Spleen (tissue), 13 donors: ENCODE measurements at places on chromosomes 7 and 10. TPM values are rescaled to one million over a fixed set of nuclear protein-coding genes. Genes with fewer than 3 reads are reported as not detected.

The MAT1A gene
- not detected for total RNA-seq

DNA sequence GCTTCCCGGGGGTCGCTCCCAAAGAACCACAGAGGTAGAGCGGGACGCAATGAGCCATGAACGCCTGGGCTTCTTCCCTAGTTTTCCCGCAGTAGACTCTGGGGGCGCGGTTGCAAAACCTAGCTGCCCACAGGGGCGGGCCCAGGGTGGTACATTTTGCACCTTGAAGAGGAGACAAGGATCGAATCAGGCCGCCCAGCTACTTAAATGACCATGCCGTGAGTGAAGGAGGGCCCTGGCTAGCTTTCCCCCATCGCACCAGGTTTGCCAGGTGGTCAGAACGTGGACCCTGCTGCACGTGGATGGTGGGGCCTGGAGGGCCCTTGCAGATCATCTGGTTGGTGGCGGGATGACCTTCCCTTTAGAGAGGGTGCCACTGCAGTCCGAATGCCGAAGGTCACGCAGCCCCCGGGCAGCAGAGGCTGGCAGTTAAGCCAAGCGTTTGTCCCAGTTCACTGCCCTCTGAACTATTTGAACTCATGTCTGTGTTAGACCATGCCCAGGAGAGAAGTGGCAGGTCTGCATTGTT, 604 bp upstream of the SHTN1 start:
- no peak for DNase-seq
- no peaks in the 10 kb centered on the region for H3K36me3 ChIP-seq
- H3K27ac ChIP-seq = no peak overlapping the region
- H3K27me3 ChIP-seq = no peaks in the 10 kb centered on the region
- H3K4me3 ChIP-seq = peak overlapping the region; percentile 72

DNA sequence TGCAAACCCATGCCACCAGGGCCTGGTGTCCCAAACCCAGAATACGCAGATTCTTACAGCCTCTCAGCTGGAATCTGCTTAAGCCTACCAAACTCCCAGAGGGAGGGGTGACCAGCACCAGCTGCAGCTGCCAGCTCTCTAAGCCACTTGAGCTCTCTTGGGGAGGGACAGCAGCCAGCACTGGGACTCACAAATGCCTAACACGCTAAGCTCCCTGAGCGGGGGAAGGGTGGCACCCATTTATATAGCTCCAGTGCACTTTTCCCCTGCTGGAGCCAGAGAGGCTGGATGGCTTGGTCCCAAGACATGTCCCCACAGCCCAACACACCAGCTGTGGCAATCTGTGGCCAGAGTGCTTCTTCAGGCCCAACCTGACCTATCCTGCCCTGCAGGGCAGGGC, 326.8 kb upstream of the NRG3 start:
- H3K36me3 ChIP-seq = no peaks in the 10 kb centered on the region
- no peaks in the 10 kb centered on the region for H3K27me3 ChIP-seq
- H3K4me1 ChIP-seq = no peaks in the 10 kb centered on the region
- no peak overlapping the region for H3K27ac ChIP-seq
- no peak for DNase-seq

GRCh38 chr10:4654496-4654895, 171.5 kb upstream of the AKR1E2 start:
- H3K4me1 ChIP-seq = peaks cover 7% of the 10 kb centered on the region
- H3K27ac ChIP-seq = no peak overlapping the region
- DNase-seq = no peak
- no peaks in the 10 kb centered on the region for H3K27me3 ChIP-seq

- H3K36me3 ChIP-seq = no peaks in the 10 kb centered on the region
- no peaks in the 10 kb centered on the region for H3K27me3 ChIP-seq
- peak overlapping the region; percentile 6 for H3K27ac ChIP-seq
- H3K4me1 ChIP-seq = peaks cover 98% of the 10 kb centered on the region
- DNase-seq = no peak
Measured at GRCh38 chr10:79106256-79107050, 37.7 kb downstream of the ZMIZ1 start.

DNA sequence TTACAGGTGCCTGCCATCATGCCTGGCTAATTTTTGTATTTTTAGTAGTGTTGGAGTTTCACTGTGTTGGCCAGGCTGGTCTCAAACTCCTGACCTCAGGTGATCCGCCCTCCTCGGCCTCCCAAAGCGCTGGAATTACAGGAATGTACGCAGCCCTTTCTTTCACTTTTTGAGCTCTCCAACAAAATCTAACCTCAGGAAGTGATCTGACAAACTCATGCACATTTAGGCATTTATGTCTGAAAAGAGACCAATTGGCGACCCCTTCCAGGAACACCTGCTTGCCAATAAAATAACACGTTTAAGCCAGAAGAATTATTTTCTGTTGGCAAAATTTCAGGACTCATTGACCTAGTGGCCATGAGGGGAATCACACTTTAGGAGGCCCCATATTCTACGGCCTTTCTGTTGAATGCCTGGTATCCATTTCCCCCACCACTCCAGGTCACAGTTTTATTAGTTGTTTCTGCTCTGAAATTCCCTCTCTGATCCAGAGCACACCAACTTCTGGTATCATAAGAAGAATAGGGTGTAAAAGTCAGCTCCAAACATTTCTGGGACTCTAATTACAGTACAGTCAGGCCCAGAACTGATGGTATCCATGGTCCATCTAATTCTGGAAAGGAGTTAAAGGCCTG, 65.8 kb upstream of the FRMD4A start:
- H3K27ac ChIP-seq = peak overlapping the region; percentile 28
- no peaks in the 10 kb centered on the region for H3K4me1 ChIP-seq
- no peaks in the 10 kb centered on the region for H3K27me3 ChIP-seq
- no peak for DNase-seq
- H3K36me3 ChIP-seq = no peaks in the 10 kb centered on the region
- no peak overlapping the region for H3K4me3 ChIP-seq
